Lower lobe of right lung (tissue), 2 donors: ENCODE measurements at places on chromosomes 7 and 10.

DNA sequence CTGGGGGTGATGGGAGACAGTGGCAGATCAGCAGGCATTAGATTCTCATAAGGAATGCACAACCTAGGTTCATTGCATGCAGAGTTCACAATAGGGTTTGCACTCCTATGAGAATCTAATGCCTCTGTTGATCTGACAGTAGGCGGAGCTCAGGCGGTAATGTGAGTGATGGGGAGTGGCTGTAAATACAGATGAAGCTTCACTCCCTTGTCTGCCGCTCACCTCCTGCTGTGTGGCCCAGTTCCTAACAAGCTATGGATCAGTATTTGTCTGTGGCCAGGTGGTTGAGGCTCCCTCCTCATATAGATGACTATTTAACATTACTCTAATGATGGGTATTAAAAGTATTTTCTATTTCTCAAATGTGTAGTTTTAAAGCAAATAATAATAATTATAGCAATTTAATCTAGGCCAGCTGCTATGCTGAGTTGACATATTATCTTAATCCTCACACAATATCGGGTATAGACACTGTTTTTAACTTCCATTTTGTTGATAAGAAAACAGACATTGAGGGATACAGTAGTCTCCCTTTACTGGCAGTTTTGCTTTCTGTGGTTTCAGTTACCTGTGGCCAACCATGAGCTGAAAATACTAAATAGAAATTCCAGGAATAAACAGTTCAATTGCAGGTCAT, 39.9 kb downstream of the KIF20B start:
- no peak for DNase-seq

DNA sequence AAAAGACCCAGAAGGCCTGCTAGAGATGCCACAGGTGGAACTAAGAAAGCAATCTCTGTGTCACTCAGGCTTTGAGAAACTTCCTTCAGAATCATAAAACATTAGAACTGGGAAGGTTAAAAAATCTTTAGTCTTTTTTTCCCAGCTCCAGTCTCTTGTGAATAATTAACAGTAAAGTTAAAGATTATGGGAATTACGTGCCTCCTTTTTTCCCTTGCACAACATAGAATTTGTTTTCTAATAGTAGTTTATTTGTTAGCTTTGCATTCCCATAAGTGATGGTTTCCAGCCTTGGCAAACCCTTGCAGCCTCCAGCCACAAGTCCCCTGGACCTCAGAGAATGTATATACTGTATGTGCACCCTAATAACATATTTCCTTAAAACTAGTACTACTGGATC, 128.3 kb downstream of the TPST1 start:
- DNase-seq, result no peak

GRCh38 chr10:28949005-28950004, 272.0 kb downstream of the BAMBI start:
- DNase-seq, result no peak

DNA sequence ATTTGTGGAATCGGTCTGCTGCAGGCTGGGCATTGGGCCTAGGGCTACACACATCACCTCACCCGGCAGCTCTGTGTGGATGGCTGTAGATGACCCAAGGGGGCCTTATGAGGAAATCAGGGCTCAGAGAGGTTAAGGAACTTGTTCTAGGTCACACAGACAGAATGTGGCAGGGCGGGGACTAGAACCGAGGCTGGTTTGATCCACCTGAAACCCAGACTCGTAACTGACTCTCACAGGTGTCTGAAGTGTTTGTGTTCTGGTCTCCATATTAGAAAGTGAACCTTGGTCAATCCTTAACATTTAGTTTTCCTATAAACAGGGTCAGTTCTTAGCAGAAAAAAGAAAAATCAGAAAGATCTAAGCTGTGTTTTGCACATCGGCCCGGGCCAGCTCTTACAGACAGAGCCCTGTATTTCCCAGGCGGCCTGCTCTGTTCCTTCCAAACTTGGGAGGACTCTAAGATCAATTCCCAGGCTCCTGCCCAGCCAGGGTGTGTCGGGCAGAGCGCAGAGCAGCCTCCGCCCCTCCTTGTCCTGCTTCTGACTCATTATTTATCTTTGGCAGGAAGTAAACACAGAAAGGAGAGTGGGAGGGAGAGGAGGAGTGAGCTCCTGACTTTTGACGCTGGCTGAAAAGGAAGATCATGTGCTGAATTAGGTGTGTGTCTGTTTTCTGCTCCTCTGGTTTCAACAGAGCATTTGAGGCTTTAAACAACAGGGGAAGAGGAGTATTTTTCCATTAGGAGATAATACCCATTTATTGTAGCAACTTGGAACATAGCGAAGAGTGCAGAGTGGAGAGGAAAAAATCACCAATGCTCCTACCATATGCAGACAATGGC, 74.1 kb downstream of the TACC2 start:
- peak; percentile 86 for DNase-seq

GRCh38 chr10:62813453-62813852, 2.7 kb downstream of the EGR2 start:
- no peak for DNase-seq

DNA sequence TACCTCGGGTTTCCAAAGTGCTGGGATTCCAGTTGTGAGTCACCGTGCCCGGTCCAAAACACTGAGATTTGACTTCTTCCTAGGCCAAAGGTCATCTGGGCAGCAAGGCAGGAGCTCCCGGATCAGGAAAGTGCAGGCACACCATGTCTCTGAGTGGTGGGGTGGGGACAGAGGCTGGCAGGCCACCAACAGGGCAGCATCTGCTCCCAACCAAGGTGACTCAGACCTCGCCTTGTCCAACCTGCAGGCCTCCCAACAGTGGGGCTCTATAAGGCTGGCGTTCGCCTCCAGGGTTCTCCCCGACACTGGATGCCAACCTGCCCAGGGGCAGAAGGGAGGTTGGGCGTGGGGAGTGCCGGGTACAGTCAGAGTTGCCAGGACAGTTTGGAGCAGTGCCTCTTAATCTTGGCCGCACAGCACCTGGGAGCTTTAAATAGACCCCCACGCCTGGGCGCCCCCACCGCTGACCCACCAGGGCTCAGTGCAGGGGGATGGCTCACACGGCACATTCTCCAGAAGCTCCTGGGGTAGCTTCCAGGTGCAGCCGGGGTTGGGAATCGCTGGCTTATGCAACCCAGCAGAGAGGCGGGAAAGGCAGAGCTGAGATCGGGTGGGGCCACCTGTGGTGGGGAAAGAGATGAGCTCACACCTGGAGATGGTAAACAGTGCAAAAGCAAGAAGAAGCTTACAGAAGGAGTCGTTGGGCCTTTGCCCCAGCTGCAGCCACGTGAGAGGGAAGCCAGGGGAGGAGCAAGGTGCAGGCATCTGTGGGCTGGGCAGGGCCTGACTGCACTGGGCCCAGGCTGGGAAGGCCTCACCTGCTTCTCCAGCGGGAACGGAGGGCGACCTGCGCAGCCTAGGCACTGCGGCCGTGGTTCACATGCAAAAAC, 10.9 kb downstream of the CALML5 start:
- no peak for DNase-seq

- DNase-seq, result no peak
Observed at GRCh38 chr10:60555700-60556099, 166.0 kb upstream of the ANK3 start.

- DNase-seq, result no peak
Observed at GRCh38 chr7:70634071-70634470, 497.9 kb upstream of the GALNT17 start.

GRCh38 chr10:80205477-80206276, at the start of gene ANXA11:
Gene ANXA11, minus strand, starts transcription at chr10:80205537. Its CDS starts 32,676 bp downstream, at chr10:80172861.
- peak; percentile 91 for DNase-seq

GRCh38 chr10:71572962-71573361, 146.6 kb downstream of the C10orf105 start:
- DNase-seq, result no peak
